Activated effector memory CD4-positive, alpha-beta T cell treated with Interleukin-2 at 50 U/mL for 16 hours (primary cell): ENCODE measurements at places on chromosomes 4 and X.

- no peak for DNase-seq
Observed at GRCh38 chrX:4588893-4589292, 875.4 kb upstream of the PRKX start.

DNA sequence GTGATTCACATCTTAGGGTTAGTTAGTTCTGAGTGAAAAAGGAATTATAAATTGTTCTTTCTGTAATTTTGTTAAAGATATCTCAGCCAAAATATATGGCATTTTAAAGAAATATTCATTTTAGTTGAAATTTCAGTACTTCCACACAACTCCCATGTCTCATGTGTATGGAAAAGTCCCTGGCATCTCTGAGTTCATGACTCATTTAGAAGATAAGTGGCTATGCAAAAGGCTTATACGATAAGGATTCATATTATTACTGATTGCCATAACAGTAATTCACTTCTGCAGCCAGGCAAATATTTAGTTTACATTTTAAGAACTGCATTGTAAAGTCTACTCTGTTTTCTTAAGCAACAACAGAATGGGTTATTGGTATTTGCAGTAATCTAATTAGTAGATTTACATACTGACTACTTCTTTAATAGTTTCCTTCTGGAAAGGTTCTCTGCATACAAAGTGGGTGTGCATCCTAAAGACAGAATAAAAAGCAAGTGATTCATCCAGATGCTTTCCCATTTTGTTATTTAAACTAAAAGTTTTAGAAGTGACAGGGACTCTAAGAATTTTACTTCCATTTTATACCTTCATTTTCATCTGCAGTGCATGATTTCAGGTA lies 682.4 kb upstream of the PABPC4L start:
- no peak for DNase-seq

DNA sequence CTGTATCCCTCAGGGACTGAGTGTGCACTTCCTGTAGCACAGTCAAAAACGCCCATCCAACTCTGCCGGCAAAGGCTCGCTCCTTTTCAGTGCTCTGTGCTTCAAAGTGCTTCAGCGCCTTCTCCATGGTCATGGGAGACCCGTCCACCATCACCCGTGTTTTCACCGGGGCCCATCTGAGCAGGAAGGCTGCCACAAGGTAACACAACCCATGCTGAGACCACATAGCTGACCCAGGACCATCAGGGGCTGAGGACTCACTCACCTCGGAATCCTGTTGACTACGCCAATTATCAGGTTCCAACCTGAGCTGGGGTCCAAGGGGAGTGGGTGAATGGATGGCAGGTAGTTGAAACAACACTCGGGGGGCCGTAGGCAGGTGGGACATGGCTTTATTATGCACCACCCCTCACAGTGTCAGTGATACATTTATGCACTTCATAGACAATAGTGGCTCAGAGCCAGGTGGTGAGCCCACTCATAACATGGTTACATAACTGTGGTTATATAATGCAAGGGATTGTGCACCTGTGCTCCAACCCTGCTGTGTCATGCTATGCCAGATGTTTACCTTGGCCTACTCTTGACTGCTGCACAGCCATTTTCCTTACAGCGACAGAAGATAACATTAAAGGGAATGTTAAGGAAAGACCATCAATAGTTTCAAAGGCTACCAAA lies 227.8 kb downstream of the ADGRL3 start:
- DNase-seq: no peak

DNA sequence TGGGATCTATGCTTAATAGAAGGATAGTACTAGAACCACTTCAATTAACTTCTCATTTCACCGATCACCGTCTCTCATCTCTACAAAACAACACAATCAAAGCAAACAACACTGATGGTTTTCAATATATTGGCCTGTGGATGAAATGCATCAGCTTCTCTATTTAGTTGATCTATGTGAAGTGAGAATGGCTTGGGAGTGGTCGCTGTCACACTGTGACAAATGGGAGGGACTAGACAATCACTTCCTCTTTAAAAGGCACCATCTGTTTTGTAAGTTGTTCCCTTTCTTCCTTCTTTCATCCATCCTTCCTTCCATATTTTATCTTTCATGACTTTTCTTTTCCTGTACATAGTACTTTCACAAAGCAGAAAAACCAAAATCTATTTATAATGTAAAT lies 23.9 kb upstream of the NWD2 start:
- no peak for DNase-seq

DNA sequence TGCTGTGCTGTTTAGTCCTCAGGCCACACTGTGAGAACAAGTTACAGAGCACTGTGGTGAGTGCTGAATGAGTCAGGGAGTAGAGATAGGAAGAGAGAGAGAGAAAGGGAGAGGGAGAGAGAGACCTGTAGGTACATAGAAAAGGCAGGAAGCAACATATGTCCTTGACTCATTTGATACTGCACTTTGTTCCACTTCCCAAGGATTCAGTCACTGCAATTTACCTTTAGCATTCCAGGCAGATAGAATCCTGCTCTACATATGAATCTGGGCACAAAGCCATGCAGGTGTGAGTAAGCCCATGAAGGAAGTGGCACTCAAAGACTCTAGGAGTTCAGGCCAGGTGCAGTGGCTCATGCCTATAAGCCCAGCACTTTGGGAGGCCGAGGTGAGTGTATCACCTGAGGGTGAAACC lies 1.0 kb upstream of the DAPP1 start:
- DNase-seq: no peak

DNA sequence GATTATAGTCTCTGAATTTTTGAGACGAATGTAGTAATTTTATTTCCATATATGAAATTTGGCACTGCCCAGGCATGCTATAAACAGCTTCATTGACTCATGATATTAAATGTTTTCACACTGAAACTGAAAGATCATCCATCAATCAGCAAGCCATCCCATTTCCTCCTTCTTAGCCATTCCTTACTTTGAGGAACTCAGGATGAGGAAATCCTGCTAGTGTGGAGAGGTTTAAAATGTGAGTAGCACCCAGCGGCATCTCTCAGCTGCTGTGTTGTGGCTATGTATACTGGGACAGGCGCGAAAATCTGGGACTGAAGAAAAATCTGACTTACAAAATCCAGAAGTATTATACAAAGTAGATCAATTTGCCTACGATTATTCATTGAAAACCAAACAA lies 52.1 kb downstream of the PTCHD1 start:
- no peak for DNase-seq

DNA sequence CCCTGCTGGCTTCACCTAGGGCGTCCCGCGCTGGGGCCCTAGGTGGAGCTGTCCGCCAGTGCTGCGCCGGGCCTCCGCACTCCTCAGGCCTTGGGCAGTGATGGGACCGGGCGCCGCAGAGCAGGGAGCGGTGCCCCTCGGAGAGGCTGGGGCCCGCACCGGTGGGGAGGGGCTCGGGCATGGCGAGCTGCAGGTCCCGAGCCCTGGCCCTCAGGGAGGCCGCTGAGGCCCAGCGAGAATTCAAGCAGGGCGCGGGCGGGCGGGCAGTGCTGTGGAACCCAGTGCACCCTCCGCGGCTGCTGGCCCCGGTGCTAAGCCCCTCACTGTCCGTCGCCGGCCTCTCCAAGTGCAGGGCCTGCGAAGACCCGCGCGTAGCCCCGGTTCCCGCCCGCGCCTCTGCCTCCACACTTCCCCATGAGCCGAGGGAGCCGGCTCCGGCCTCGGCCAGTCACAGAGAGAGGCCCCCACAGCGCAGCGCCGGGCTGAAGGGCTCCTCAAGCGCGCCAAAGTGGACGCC lies 565.1 kb upstream of the NDST4 start:
- DNase-seq: no peak

- no peak for DNase-seq
Observed at GRCh38 chr4:5112333-5113095, 61.2 kb downstream of the STK32B start.

- no peak for DNase-seq
Observed at GRCh38 chrX:16138108-16138427, 14.7 kb downstream of the GRPR start.

GRCh38 chr4:154722262-154722661 lies 21.5 kb upstream of the LRAT start:
- DNase-seq: no peak

GRCh38 chr4:27595571-27596360 lies 735.1 kb downstream of the STIM2 start:
- DNase-seq: no peak

DNA sequence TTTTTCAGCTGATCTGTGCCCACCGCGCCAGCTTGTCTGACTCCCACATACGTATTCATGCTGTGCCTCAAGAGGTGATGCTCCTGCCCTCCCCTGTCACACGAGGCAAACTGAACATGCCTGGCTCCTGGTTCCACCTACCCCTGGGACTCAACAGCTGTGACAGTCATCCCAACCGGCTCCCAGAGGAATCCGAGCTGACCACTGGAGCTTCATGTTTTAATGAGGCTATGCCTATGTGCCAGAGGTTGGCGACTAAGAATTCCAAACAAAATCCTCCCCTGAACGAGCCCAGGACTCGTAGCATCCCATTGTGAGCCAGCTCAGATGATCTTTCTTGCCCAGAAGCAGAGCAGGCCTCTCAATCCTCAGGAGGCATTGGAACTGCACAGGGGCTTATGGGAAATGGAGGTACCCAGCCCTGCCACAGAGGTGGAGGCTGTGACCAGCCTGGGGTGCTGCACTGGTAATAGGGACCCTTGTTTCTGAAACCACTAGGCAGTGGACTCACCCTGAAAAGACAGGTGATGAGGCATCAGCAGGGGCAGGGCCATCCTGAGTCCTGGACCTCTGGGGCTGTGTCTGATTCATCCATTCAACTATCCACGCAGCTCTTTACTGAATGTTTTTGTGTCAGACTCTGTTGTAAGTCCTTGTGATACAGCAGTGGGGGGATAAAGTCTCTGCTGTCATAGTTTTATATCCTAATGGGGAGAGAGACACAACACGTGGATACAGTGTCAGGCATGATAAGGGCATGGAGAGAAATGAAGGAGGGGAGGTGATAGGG lies 325.0 kb downstream of the EVC2 start:
- DNase-seq: no peak

GRCh38 chrX:109184506-109185139 lies 297.3 kb downstream of the GUCY2F start:
- DNase-seq: no peak

DNA sequence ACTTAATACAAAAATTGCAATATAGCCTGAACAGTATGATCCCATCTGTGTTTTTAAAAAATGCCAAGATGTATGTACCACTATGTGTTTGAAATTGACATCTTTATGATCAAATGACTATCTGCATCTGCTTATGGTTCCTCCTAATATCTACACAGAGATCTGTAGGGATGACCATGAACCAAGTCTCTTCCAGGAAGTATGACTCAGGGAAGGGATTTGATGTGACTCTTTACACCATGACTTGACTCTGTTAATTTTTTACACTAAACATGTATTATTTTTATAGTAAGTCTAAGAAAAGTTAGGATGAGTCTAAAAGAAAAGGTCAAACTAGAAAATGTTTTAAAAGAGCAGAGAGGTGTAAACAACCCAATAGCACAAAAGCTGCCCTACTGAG lies 164.0 kb downstream of the SH3KBP1 start:
- DNase-seq: no peak

- no peak for DNase-seq
Observed at GRCh38 chr4:143617994-143618679, 82.3 kb downstream of the FREM3 start.

GRCh38 chr4:22062676-22063075 lies 114.1 kb upstream of the KCNIP4 start:
- DNase-seq: no peak

DNA sequence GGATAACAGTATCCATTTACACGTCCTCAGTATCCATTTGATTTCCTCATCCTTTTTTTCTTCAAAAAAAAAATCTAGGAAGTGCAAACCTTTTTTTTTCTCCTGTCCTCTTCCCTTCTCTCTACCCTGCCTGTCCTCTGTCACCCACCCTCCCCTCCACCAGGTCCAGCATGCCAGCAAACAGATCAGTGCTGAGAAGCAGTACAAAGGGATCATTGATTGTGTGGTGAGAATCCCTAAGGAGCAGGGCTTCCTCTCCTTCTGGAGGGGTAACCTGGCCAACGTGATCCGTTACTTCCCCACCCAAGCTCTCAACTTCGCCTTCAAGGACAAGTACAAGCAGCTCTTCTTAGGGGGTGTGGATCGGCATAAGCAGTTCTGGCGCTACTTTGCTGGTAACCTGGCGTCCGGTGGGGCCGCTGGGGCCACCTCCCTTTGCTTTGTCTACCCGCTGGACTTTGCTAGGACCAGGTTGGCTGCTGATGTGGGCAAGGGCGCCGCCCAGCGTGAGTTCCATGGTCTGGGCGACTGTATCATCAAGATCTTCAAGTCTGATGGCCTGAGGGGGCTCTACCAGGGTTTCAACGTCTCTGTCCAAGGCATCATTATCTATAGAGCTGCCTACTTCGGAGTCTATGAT lies 1.7 kb downstream of the SLC25A4 start:
- no peak for DNase-seq

- no peak for DNase-seq
Observed at GRCh38 chr4:8006471-8006870, 66.8 kb upstream of the AFAP1 start.

- no peak for DNase-seq
Observed at GRCh38 chr4:140368686-140369085, 4.8 kb upstream of the SCOC start.

DNA sequence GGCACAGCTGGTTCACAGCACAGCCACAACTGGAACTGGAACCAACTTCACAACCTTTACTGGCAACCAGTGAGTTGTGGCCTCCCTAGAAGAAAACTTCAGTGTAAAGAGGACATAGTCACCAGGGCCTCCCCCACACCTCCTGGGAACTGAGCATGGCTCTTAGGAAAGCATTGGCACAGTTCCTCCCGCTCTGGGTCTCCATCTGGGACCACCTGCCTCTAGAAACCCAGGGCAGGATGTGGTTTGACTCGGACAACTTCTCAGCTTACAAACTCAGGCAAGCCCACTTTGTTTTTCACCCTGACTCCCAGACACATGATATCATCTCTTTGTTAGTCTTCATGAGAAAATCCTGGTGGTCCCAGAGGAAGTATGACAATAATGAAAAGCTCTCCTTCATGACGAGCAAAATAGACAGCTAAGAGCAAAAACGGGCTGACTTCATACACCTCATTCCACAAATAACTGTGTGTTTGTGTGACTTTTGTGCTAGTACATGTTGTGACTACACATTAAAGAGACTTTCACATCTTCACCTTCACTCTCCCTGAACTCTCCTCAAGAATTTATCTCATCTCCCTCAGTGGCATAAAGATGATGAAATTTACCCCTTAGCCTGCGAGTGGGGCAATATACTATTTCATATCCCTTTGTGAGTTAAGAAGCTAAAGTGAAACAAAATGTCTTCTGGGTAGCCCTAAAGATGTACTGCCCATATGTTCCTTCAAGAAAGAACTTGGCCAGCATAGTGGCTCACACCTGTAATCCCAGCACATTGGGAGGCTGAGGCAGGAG lies 75.4 kb downstream of the SH3KBP1 start:
- DNase-seq: no peak

GRCh38 chr4:47839259-47839658 lies 1.4 kb upstream of the CORIN start:
- no peak for DNase-seq
